ENCODE measurements at places on chromosomes 3 and 15.

GRCh38 chr15:68277603-68278344, at the start of gene FEM1B:
FEM1B (plus strand) TSS chr15:68277745; CDS start chr15:68278418, 673 bp downstream.
- peak; percentile 91 for DNase-seq

GRCh38 chr15:72184165-72184811, 13.3 kb downstream of the GRAMD2A start:
- DNase-seq, result no peak

- DNase-seq, result no peak
These were observed 9.2 kb upstream of the PAQR5 start for GRCh38 chr15:69289342-69290146.

- DNase-seq, result no peak
These were observed 33.4 kb downstream of the AQP9 start for GRCh38 chr15:58171476-58172061.

DNA sequence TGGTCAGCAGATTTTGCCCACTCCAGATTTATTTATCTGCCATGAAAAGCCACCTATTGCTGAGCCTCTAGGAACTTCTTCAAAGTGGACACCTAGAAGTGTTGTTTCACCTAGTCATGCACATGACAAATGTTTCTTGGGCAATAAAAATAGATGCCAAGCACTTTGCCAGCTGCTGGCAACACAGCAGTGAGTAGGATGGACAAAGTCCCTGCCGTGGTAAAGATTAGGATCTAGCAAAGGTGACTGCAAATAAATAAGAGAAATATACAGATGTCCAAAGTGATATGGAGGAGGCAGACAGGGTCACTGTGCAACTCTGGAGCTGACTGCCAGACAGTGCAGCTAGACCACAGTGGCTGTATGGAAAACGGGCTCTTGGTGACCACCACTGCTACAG, 137.9 kb downstream of the SUCLG2 start:
- no peak for DNase-seq

GRCh38 chr15:55528812-55529211, 20.8 kb upstream of the DNAAF4 start:
- no peak for DNase-seq

- DNase-seq, result no peak
These were observed 61.3 kb upstream of the EPHA6 start for GRCh38 chr3:96753124-96753523.

- no peak for DNase-seq
These were observed 5.2 kb upstream of the TOPAZ1 start for GRCh38 chr3:44236485-44236908.

GRCh38 chr3:48411606-48412374, 18.1 kb downstream of the PLXNB1 start:
- no peak for DNase-seq

- DNase-seq, result no peak
These were observed 26.1 kb downstream of the ITGB5 start for GRCh38 chr3:124861041-124861440.

GRCh38 chr3:129628169-129628522, 21.7 kb upstream of the PLXND1 start:
- no peak for DNase-seq

DNA sequence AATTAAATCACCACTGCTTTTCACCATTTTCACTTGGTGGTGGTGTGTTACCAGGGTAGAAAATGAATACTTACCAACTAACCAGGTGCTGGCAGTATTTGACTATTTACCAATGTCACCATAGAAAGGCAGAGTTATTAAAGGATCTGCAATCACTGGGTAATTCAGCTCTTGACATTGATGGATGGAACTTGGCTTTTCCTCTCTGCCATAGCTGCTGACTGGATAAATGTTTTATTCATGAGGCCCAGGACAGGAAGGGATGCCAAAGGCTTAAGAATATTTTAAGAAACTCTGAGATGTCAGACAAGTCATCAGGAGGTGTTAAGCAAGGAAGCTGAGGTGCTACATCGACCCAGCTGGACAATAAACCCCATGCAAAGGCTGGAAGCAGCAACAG, 495.5 kb upstream of the CFAP20DC start:
- DNase-seq, result no peak

DNA sequence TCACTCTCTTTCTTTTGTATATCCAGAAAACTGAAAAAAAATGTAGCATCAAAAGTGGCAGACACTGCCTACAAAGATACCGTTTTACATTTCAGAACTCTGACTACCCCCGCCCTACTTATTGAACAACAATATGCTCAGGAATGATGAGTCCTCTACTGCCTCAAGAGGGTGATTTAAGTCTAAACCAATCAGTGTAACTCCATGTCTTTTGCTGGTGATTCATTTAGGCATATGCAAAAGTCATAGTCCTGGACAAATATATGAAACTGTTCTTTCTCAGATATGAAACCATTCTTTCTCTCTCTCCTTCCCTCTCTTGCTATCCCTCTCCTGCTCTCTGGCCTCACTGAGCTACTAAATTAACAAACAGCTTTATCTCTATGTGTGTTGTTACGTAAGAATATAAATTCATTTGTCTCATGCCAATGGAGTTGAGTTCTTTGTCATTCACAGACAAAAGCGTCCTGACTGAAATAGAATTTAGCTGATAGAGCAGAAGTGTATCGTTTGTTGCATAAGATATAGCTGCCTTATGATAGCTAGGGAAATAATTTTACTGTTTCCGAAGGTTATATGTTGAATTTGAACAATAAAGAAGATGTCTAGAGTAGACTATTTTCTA, 133.7 kb upstream of the OSTN start:
- no peak for DNase-seq

GRCh38 chr3:39712413-39713048, 96.9 kb upstream of the MYRIP start:
- DNase-seq, result no peak

DNA sequence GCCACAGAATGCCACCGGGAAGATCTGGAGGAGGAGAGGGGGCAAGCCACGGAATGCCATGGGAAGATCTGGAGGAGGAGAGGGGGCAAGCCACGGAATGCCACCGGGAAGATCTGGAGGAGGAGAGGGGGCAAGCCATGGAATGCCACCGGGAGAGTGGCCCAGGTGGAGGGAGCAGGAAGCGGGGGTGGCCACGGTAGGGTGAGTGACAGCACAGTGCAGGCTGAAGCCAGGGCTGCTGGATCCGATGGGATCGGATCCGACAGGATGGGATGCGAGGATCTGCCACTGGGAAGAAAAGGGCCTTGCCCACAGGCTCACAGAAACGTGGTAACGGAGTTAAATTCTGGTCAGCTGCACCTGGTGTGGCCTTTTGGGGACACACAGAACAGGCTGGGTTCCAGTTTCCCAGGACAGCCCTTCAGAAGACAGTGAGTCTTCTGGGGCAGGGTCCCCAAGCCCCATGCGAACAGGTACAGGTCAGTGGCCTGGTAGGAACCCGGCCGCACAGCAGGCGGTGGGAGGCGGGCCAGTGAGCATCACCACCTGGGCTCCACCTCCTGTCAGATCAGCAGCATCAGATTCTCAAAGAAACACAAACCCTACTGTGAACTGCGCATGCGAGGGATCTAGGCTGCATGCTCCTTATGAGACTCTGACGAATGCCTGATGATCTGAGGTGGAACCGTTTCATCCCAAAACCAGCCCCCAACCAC, 58.8 kb downstream of the XXYLT1 start:
- DNase-seq, result no peak

- no peak for DNase-seq
These were observed 39.3 kb upstream of the UACA start for GRCh38 chr15:70802629-70803028.

DNA sequence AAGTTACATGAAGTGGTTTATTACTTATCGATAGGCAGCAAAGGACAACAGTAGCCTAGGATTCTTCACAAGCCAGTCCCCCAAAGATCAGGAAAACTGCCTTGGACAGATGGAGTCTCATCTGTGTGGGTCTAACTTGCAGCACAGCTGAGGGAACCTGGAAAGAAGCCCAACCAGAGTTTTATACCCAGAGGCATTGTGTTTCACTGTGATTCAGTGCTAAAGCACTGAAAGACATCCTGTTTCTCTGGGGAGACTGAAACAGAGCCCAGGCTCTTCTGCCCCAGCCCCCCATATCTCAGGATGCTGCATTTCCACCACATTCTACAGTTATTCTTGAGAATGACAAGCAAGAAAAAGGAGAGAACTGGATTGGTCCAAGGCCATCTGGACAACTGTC, 48.2 kb upstream of the PYDC2 start:
- DNase-seq, result peak; percentile 29

DNA sequence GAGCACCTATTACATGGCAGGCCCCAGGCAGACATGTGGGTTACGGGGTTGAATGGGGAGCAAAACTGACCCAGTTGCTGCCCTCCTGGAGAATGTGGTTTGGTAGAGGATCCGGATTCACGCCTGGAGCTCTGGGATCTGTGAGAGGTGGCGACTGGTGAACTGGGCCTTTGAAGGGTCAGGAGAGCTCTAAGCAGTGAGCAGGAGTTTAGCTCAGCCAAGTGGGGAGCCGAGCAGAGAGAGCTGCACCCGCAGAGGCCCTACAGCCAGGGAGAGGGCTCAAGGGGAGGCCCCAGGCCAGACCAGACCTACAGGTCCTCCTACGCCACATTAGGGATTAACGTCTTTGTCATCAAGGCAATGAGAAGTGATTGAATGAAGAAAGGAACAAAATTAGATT, 179.8 kb upstream of the TLE3 start:
- no peak for DNase-seq

DNA sequence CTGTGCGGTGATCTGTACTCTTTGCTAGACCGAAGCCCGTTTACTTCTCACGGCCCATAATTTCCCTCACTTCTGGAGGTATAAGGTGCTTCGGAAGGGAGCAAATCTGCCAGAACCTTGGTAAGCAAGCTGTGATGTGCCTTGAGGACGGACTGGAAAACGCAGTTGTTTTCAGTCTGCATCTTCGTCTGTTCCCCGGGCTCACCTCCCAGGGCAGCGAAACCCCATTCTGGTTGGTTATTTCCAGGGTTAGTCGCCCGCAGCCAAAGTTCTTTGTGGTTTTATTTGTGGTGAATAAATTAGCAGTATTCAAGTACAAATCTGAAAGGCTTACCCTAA, 401 bp downstream of the RAMAC start:
- no peak for DNase-seq

DNA sequence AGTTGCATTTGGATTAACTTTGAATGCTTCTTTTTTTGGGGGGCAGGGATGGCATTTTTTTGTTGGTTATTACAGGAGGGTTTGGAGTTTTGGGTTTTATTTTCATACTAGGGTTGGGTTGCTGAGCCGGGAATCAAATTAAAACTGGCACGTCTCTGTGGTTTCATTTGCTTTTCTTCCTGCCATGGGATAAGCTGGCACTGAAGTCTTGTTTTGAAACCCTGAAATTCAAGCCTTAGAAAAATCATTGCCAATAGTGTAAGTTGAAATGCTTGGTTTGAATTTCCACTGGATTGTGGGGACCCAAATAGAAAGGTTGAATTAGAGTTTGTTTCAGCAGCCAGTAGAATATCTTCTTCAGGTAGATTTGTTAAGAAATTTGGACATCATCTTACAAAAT, 193.1 kb upstream of the DCBLD2 start:
- DNase-seq, result no peak

DNA sequence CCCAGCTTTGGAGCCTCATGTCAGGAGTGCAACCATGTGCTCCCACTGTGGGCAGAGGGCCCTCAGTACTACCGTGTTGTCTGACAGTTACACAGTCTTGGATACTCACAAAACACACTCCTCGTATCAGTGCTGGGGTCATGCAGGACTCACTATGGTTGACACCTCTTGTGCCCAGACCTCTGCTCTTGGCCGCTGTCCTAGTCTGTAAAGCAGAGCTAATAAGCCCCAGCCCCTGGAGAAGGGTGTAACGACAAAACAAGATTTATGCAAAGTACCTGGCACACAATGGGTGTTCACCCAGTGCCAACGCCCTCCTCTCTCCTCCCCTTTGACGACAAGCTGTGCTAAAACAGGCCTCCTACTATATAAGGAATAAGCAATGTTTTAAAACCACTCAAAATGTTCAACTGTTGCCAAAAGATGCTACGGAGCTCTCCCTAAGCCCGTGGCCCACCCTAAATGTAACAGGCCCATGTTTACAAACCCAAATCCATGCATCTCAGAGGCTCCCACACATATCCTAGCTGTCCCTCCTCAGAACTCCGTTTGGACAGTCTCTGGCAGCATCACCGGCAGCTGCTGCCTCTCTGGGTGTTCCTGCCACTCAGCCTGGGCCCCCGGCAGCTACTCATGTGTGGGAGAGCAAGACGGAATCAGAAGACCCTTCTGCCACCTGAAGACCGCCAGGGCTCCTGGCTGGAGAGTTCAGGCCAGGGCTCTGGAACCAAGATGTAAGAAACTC, 65.8 kb downstream of the MRPL46 start:
- DNase-seq, result no peak

- no peak for DNase-seq
These were observed 394.6 kb upstream of the NR2F2 start for GRCh38 chr15:95935852-95936251.

DNA sequence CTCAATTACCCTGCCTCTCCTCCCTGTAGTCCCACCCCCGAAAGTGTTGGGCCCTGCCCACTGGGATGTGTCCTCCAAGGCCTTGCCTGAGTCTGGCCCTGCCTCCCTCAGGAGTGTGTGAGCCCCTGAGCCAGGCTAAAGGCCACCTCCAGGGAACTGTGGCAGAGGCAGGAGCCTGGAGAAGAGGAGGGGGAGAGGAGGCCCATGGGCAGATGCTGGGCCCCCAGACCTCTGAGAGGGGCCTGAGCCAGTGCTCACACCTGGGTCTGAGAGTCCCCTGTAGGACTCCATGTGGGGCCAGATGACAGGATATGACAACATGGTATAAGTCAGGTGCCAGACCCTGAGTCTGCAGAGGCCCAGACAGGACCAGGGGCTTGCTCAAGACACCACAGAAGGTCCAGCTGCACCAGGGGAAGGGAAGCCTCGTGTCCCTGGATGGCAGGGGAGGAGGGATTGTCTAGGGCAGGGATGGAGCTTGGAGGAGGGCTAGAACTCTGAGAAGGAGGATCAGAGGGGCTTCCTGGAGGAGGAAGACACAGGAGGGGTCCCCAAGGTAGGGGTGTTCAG, 217.9 kb downstream of the TBC1D2B start:
- no peak for DNase-seq

- no peak for DNase-seq
These were observed 3.9 kb upstream of the ATP11B start for GRCh38 chr3:182789371-182789770.

DNA sequence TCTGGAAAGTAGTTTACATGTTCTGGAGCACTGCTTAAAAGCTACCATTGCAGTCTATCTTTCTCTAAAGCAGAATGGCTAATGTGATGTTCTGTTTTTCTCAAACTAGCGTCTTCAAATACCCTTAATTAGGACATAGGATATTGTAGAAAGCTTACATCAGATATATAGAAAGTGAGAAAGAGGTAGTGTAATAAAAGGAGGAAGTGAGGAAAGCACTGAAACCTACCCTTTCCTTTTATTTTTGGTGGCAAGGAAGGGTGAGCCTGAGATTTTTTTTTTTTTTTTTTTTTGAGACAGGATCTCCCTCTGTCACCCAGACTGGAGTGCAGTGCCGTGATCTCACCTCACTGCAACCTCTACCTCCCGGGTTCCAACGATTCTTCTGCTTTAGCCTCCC, 9.4 kb downstream of the SENP2 start:
- DNase-seq, result no peak

- DNase-seq, result no peak
These were observed 109.1 kb downstream of the COL6A6 start for GRCh38 chr3:130626049-130626448.
